ENCODE measurements at places on chromosomes 6 and 20.

DNA sequence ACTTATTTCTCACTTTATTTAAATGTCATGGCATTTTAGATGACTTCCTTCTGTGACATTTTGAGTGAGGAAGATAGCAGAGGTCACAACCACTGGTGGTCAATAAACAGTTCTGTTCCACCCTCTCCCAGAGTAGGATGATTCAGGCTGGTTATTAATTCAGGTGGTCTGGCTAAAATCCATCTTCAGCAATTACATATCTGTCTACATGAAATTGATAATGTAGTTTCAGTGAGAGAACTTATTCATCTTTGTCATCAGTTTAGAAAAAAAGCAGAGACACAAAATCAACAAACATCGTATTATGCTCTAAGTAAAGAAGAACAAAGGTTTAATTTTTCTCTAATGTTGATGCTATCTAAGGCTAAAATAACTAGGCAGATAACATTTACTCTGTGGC, 525.5 kb downstream of the TENT5A start:
- DNase-seq, result no peak

GRCh38 chr6:2737885-2738284, 12.8 kb downstream of the MYLK4 start:
- no peak for DNase-seq

DNA sequence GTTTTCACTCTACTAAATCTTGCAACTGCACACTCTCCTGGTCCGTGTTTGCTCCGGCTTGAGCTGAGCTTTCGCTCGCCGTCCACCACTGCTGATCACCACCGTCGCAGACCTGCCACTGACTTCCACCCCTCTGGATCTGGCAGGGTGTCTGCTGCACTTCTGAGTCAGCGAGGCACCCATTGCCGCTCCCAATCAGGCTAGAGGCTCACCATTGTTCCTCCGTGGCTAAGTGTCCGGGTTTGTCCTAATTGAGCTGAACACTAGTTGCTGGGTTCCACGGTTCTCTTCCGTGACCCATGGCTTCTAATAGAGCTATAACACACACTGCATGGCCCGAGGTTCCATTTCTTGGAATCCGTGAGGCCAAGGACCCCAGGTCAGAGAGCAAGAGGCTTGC, 98.6 kb upstream of the GPR6 start:
- DNase-seq, result no peak

GRCh38 chr20:63706027-63706695, 1.6 kb downstream of the ARFRP1 start:
- no peak for DNase-seq

GRCh38 chr6:100269189-100269588, 195.5 kb downstream of the SIM1 start:
- DNase-seq, result no peak

DNA sequence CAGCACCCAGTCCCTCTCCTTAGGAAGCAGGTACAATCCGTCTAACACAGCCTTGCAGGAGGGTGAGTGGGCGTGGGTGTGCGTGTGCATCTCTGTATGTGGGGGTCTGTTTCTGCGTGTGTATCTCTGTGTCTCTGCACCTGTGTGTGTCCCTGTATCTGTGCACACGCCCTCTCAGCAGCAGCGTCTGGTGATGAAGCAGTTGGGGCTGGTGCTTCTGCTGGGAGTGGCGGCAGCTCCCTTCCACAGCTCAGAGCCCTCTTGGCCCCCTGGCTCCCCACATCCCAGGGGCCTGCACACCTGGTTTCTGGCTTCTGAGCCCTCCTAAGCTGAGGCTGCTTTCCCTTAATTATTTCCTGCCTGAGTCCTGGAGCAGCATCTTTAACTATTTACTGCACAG, 49.5 kb upstream of the CCDC167 start:
- DNase-seq, result no peak

- no peak for DNase-seq
These were observed 192.6 kb downstream of the NRN1 start for GRCh38 chr6:5814116-5814515.

DNA sequence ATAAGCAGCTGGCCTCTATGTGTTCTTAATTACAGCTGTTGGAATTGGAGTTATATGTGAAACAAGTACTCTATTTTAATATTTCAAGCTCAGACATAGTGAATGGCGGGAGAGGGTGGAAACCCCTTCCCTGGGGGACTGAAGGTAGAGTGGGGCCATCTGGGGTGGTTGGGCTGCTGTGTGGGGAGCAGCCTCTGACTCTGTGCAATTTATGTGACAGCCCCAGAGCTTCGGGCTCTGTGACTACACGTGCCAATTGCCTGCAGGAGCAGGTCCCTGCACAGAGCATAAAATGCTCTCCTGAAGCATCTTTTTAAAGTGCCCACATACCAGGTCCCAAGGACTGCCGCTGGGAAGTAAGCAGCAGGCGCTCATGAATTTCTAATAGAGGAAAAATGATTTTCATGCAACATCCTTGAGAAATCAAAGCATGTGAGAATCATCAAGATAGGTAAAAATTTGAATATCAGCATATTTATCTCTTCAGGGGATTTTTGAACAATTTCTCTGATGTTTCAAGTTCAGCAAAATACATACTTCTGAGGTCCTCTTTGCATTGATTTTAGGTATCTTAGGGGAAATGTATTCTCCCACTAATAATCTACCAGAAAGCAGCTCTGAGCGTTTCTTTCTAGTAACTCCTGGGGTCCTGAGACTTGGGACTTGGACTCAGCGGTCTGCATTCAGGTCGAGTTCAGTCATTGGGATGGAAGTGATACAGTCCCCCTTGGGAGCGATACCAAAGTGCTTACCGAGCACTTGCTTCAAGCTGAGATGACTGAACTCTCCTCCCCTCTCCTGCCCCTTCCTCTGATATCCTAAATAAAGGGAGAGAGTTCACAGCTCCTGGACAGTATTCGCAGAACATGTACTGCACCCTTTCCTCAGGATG, 40.0 kb downstream of the ALDH8A1 start:
- no peak for DNase-seq

- no peak for DNase-seq
These were observed 7.0 kb downstream of the TP53RK start for GRCh38 chr20:46682063-46682821.

DNA sequence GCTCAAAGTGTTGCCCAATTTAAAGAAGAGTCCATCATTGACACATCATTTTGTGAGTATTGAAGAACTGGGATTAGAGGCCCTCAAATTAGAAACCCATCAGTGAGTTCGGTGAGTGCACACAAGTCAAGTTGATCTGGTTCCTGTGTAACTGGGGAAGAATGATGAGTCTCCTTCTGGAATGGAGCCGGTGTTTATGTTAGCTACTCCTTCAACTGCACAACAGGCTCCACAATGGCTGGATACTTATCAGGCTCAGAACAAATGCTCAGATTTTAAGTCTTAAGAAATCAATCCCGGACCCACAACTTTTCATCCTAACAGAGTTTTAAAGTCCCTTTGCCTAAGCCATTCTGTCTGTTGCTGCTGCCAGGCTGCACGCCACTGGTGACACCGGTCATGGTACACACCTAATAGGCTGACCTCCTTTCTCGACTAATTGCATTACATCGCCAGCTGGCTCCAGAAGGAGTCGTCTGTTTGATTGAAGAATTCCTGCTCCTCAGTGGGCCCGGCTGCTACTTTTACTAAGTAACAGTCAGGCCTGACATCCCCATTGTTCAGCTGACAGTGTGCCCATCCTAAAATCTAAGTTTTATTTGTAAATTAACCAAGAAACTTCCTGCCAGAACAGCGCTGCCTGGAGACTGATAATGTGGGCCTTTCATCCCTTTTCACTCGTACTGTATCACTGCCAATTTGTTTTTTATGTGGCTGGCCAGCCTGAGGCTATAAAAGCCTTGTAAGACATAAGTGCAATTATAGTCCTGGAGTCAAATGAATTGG, 130.4 kb downstream of the INSM1 start:
- DNase-seq, result no peak

DNA sequence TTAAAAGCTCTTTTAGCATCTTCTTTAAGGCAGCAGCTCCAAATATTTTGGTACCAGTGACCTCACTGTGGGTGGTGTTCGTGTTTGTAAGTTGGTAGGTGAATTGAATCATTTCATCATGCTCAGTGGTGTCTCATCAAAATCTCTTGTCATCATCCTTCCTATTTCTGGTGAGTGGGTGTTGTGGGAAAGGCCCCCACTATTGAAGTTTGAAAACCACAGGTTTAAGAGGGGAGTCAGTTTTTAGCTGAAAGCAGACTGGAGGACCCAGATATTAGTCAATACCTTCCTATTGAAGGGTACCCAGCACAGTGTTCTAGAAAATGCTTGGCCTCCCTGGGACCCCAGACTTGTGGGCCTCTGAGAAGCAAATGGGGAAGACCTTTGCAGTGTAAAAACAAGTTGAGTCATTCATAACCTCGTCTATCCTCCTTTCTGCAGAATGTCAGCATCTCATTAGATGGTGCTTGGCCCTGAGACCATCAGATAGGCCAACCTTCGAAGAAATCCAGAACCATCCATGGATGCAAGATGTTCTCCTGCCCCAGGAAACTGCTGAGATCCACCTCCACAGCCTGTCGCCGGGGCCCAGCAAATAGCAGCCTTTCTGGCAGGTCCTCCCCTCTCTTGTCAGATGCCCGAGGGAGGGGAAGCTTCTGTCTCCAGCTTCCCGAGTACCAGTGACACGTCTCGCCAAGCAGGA, 3.7 kb downstream of the PIM1 start:
- DNase-seq, result no peak

DNA sequence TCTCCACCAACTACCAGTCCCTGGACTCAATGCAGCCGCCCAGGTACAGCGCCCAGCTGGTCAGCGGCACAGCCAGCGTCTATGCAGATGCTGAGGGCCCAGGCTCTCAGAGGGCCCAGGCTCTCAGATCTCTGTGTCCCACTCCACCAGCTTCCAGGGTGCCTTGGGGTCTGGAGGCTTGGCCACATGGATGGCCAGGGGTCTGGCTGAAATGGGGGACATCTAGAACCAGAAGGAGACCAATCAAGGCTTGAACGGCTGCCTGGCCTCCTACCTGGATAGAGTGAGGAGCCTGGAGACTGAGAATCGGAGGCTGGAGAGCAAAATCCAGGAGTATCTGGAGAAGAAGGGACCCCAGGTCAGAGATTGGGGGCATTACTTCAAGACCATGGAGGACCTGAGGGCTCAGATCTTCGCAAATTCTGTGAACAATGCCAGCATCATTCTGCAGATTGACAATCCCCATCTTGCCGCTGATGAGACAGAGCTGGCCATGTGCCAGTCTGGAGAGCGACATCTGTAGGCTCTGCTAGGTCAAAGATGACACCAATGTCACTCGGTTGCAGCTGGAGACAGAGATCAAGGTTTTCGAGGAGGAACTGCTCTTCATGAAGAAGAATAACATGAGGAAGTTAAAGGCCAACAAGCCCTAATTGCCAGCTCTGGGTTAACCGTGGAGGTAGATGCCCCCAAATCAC, 44.1 kb upstream of the GRM4 start:
- DNase-seq, result no peak

DNA sequence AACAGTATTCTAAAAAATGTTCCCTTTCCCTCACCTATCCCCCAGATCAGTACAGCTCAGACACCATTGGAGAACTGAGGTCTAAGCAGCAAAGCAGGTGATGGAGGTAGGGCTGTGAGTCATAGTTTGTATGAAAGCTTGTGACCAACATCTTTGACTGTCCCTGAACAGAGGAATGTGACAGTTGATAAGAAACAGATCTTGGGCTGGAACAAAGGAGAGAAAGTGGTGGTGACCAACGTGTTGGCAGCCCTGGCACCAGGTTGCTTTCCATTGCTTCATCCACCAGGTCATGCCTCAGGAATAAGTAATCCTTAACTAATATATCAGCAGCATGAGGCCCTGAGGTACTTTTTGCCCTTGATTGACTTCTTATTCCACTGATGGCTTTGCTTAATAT, 19.9 kb upstream of the CRIP3 start:
- no peak for DNase-seq

GRCh38 chr20:24745617-24746350, 203.3 kb upstream of the CST7 start:
- no peak for DNase-seq

DNA sequence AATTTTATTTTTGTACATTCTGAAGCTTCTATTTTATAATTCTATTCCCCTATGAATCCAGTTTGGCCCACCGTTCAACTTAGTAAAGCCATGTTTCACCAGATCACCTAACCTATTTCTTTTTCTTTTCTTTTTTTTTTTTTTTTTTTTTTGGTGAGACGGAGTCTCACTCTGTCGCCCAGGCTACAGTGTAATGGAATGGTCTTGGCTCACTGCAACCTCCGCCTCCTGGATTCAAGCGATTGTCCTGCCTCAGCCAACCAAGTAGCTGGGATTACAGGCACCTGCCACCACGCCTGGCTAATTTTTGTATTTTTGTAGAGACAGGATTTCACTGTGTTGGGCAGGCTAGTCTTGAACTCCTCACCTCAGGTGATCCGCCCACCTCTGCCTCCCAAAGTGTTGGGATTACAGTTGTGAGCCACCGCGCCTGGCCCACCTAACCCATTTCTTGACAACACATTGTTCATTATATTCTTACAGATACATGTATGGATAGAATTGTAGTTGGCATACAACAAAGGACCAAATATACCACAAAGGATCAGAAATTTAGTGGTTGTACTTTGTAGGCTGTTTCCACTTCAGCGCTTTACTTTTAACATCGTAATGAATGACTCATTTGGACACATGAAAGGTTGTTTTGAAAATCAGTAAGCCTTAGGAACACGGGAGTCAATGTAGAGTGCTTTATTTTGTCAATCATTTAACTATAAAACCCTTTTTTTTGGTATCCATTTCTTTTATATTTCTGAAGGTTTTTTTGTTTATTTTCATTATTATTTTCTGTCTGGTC, 63.2 kb downstream of the GJA1 start:
- no peak for DNase-seq

GRCh38 chr6:129543981-129544380, 166.0 kb downstream of the ARHGAP18 start:
- DNase-seq, result no peak

GRCh38 chr6:141513830-141514229, 618.9 kb upstream of the GJE1 start:
- DNase-seq, result no peak

- no peak for DNase-seq
These were observed 87.2 kb downstream of the BMP7 start for GRCh38 chr20:57179265-57179664.

GRCh38 chr20:38842558-38842981, 37.1 kb downstream of the PPP1R16B start:
- peak; percentile 58 for DNase-seq

DNA sequence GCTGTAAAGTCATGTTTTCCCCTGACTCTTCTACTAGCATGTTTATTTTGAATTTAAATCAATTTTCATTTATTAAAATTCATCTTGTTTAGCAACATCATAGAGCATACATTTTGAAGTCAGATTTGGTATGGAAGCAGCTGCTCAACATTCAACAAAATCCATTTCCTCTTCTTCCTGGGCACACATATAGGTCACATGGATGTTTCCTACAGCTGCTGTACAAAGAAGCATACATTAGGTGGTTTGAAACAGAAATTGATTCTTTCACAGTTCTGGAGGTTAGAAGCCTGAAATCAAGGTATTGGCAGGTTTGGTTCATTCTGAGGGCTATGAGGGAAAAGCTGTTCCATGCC, 495.2 kb downstream of the RFPL4B start:
- no peak for DNase-seq

DNA sequence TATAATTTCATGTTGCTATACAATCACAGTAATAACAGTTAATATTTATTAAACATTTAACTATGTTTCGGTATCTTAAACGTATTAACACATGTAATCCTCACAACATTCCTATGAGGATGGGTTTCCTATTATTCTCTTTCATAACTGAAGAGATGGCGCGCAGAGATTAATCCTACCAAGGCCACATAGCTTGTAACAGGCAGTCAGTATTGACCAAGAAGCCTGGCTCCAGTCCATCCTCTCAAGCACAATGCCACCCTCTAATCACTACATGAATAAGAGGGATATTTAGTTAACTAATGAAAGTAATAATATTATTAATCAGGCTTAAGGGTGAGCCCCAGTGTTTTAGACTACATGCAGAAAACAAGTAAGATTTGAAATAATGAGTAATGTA, 149.7 kb upstream of the SIM1 start:
- no peak for DNase-seq

Data from stimulated activated CD4-positive, alpha-beta T cell treated with anti-CD3 and anti-CD28 coated beads, Interleukin-1b, Interleukin-23, amount 100 ng/mL, for 1 hour (primary cell).